Right lung (tissue), 10 donors: ENCODE measurements at places on chromosomes 3 and 15.

GRCh38 chr15:66124651-66125050 lies 128.9 kb downstream of the MEGF11 start:
- DNase-seq = no peak

DNA sequence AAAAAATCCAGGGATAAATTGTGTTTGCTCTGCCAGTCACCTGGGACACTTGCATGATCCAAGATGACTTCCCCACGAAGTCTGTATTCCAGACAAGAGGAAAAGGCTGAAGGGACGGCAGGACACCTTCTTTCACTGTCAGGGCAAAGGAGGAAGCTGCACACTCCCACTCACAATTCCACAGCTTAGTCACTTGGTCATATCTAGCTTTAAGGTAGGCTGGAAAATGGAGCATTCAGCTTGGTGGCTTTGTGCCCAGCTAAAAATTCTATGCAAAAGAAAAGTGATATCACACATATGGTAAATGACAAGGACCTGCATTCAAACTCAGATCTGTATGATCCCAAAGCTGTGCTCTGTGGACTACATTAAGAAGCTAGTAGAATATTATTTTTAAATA lies 109.2 kb upstream of the TPM1 start:
- DNase-seq = no peak

DNA sequence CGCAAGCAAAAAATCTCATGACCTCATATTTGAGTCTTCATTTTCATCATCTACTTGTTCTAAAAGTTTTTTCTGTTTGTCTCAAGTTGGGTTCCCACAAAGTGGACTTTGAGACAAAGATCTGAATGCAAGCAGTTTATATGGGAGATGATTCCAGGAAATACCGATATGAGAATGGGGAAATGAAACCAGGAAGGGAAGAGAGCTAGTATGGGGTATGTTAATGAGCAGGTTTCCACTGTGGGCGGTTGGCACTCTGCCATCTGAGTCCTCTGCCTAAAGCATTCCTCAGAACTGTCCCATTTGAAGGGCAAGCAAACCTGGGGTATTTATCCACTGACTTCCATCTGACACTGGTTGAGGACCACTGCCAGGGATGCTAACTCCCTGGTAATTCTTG lies 8.8 kb downstream of the ADPRH start:
- DNase-seq = no peak

GRCh38 chr3:107910713-107911259 lies 180.0 kb downstream of the CD47 start:
- no peak for DNase-seq

DNA sequence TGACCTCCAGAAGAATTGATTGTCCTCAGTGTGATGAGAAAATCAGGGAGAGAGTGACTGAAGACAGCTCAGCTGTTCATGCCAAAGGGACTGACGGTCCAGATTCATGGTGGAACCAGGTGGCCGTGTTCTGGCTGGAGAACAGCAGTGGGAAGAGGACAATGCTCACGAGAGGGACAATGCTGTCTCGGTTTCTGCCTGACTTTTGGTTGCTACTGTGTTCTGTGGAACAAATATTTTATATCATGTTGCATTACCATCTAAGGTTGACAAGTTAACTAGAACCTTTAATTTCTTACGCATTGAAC lies 58.0 kb upstream of the ULK4 start:
- no peak for DNase-seq

DNA sequence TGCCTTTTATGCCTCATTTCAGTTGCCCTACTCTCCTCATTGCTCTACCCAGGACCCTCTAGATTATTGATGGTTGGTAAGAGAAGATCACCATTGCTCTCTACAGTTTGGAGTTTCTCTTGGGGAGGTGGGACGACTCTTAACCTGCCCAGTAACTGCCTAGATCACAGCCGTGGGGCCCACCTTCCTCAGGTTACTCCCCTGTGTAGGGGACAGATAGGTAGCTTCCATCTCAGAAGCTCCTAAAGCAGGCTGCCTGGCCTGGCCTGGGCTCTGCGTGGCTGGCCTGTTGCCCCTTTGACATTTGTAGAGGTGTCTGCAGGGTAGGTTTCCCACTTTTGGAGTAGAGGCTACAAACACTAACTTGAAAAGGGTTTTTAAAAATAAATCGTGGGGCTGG lies 42.7 kb downstream of the TRIM71 start:
- DNase-seq = no peak

GRCh38 chr15:50840520-50840919 lies 68.0 kb upstream of the AP4E1 start:
- no peak for DNase-seq

DNA sequence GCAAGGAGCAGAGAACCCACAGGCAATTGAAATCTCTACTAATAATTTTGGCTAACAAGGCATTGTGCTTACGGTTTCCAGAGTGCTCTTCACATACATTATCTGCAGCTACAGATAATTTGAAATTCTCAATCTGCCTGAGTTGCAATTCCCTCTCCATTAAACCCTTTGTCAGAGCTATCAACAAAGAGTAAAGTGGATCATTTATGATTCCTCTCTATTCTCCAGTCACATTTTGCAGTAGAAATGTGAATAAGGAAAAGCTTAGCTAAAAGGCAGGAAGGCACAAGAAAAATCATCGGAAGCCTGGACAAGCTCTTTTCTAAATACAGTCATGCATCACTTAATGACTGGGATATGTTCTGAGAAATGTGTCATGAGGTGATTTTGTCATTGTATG lies 49.6 kb downstream of the FAM98B start:
- DNase-seq = no peak

DNA sequence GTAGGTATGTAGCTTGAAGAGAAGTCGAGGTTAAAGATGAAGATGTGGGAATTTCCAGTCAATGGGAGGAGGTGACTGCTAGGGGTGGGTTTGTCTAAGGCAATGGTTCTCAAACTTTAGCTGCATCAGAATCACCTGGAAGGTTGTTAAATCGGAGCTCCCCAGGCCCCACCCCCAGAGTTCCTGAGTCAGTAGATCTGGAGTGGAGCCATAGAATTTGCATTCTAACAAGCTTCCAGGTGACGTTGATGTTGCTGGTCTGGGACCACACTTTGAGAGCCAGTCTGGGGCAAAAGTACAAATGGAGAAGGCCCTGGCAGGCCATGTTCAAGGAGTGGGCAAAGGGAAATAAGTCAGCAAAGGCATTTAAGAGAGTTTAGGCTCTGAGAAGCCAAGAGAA lies 69.1 kb downstream of the CMTM8 start:
- DNase-seq = no peak

- no peak for DNase-seq
Observed at GRCh38 chr3:166986000-166986399, 394.1 kb downstream of the ZBBX start.

DNA sequence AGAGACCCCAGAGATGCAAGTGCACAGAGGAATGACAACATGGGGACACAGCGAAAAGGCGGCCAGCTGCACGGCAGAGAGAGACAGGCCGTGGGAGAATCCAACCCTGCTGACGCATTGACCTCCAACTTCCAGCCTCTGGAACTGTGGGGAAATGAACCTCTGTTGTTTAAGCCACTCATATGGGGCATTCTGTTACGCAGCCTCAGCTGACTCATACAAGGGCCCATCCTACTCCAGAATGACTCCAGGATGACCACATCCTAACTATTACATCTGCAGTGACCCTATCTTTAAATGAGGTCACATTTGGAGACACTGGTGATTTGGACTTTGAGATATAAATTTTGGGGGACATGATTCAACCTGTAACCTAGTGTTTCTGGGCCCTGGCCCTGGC lies 44.0 kb downstream of the KLF15 start:
- DNase-seq = no peak

DNA sequence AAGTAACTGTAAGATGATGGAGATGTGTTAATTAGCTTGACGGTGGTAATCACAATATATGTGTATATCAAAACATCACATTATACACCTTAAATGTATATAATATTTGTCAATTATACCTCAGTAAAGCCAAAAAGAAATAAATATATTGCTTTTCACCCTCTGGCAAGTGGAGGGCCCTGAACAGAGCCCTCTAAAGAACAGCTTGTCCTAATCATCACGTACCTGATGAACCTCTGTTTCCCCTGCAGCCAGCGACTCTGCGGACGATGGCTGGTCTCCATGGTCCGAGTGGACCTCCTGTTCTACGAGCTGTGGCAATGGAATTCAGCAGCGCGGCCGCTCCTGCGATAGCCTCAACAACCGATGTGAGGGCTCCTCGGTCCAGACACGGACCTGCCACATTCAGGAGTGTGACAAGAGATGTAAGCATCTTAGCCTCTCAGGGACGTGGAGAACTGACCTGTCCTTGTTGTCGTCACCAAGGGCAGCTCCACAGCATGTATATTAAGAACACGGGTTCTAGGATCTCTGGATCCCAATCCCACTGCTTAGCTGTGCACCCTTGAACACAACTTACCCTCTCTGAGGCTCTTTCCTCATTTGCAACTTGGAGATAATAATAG lies 6.3 kb downstream of the THBS1 start:
- no peak for DNase-seq

DNA sequence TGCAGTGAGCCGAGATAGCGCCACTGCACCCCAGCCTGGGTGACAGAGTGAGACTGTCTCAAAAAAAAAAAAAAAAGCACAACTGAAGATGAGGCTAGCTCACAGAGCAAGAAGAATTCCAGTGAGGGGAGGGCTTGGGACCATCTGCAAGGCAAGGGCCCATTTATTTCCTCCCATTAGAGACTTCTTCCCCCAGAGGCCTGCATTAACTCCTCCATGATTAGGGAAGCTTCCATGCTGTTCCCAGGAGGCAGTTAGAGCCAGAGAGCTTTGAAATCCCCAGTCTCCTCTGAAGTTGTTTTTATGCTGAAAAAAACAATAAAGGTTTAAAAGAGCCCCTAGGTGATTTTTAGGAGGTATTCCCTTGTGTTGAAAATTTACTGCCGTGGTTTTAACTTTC lies 54.3 kb upstream of the ADCY5 start:
- DNase-seq = no peak
